ENCODE measurements at places on chromosomes 5 and 9. TPM values are rescaled to one million over a fixed set of nuclear protein-coding genes. Genes with fewer than 3 reads are reported as not detected.

The ENTPD2 gene
- not detected for total RNA-seq

The ENHO gene
- not detected for total RNA-seq

The GPSM1 gene
- total RNA-seq: 1.7 TPM

DNA sequence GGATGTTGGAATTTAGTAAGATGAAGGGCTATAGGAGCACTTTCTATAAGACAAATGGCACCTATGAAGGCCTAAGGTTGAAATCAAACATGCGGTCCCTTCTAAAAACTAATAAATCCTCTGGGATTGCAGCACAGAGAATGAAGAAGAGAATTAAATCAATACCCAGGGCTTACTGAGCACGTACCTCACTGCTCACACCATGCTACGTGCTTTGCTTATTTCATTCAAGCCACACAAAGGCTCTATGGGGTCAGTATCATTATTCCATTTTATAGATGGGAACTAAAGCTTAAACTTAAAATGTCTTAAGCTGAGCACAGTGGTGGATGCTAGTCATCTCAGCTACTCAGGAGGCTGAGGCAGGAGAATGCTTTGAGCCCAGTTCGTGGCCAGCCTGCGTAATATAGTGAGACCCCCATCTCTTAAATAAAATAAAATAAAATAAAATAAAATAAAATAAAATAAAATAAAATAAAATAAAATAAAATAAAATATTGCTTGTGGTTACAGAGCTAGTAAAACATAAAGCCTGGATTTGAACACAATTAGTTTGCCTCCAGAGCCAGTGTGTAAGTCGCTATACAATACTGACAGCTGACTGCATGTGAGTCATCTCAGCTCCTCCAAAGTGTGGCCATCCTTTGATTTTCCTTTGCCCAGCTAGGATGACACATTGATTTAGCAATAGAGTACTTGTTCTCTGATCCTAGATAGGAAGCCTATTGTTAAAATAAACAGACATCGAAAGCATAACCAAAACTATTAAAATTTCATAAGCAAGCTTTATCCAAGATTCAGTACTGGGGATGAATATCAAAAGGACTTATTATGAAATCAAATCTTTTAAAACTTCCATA, 20.9 kb upstream of the DPYSL3 start:
- no peak for DNase-seq

DNA sequence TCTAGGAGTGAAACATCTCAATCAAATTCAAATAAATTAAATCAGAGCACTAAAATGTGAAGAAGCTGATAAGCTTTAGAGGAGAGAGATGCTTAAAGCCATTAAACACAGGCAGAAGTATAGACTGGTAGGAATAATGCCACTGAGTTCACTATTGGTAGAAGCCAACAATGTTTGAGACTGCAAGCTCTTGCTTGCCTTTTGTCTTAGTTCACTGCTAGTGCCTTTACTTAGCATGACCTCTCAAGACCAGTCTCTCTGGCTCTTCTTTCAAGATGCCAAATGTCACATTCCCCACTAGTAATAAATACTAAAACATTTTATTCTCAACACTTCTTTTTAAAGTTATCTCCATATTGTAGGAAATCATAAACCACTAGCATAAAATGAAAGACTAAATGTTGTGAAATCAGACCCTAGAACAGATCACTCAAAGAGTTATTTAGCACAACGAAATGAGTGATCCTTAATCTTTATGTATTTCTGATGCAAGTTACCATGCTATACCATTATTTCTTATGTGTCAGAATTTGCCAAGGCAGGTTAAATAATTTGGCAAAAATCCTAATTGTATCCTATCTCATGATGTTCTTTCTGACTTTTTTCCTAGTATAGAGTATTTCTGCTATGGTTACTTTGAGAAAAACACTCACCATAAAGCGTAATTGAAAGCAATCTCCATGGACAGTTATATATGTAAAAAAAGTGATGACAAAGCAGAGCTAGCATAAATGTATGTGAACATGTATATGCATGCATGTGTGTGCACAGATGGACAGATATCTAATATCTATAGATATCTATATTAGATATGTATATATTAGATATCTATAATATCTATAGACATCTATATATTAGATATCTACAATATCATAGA, 57.5 kb downstream of the PJA2 start:
- no peak for DNase-seq

- no peak for DNase-seq
These were observed 47.9 kb downstream of the MEGF10 start for GRCh38 chr5:127338501-127338900.

GRCh38 chr5:100667161-100667630, 132.0 kb downstream of the FAM174A start:
- no peak for DNase-seq

DNA sequence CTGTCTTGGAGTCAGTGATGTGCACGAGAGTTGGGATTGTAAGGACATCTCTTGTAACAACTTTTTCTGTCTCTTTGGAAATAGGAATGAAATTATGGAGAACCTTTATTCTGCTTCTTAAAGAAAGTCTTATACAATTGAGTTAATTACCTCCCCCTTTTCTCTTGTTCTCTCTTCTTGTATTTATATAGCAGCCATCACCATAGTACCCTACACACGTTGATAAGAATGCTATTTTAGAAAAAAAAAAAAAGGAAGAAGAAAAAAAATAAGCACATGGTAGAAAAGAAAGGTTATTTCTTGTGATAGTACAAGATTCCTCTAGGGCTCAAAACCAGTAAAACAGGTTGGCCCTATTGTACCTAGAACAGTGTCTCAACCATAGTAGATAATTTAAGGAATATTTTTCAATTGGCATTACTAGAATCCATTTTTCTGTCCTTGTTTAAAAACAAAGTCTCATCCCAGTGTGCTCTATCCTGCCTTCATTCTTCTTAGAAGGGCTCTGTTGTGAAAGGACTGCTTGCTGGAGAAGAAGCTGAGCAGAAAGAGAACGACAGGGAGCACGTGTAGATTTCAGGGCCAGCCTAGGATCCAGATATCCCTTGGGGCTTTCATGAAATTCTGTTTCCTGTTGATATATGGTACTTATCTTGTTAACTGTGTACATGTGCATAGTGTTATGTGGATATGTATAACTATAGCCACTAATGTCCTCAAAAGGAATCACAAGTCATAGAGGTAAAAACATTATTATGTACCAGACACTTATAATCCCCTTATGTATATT, 392.3 kb upstream of the MEF2C start:
- DNase-seq: no peak

DNA sequence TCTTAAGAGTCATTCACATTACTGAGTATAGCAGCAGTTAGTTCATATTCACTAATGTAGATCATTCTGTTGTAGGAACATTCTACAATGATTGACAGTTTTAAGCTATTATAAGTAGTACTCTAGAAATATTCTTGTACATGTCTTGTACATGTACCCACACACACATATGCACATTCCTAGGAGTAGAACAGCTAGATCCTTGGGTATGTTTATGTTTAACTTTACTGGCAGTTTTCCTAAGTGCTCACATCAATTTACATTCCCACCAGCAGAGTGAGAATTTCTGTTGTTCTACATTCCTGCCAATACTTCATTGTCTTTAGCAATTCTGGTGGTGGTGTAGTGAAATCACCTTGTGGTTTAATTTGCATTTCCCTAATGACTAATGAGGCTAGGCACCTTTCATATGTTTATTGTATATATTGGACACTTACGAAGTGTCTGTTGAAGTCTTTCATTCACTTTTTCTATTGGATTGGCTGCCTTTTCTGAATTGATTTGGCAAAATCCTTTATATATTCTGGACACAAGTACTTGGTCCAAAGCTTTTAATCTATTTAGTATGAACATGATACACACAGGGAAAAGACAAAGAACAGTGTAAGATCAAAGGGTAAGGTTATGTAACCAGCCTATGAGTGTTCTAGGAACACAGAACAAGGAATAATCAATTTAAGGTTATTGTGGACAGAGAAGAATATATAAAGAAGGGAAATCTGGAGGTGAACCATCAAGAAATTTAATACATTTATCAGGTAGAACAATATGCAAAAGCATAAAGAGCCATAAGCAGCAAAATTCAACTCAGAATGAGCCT, 95.6 kb downstream of the MLLT3 start:
- DNase-seq: no peak

All from gastrocnemius medialis (tissue), 4 donors.